ENCODE measurements at places on chromosomes 12 and 14.

DNA sequence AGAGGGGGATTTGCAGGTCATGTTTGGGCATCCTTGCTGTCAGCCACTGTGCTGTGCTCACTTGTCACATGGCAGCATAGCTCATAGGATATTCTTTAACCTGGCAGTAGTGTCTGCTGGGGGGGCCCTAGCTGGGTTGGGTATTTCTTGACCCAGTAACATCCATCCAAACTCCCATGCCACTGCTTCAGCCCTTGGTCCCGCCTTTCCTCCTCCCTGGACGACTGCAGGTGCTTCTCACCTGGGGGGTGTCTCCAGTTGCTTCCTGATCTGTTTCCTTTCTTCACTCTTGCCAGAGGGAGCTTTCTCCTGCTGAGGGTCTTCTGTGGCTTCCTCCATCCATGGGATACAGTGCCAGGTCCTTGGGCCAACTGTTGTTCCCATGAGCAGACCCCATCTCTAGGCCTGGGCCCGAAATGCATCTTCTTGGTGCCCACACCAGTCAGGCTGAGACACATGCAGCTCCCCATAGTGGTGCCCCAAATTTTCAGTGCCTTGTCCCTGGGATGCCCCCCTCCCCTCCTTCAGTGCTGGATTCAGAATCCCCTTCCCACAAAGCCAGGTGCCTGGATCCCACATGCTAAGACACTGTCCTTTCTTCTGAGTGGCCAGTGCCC, 20.5 kb downstream of the C14orf132 start:
- no peak for DNase-seq

DNA sequence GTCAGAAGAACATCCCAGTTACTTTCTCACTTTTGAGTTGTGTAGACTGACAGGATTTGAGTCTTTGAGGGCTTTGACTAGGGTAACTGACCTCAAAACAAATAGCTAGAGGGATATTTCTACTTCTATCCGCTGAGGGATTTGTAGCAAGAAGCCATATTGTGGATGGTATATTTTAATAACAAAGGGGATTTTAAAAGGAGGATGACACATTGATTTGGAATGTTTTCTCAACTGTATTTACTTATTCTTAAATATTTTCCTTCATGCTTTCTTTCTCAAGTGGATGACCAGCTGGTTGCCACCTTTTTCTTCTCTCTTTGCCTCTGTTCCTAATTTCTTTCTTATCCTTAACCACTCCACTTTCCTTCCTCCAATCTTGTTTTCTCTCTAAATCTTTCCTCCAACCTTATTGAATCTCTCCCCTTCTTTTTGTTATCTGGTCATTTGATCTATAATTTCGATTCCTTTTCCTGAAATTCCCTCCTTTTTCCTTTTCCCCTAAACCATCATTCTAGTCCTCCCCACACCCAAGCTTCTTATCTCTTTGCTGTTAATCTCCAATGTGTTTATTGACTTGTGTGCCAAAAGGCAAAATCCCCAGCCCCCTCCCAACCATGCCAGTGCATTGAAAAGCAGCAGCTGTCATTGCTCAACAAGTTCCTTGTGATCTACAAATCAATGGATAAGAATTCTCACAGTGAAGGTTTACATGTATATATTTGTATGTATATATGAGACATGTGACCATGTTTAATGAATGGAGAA, 411.6 kb downstream of the RAD51B start:
- DNase-seq, result no peak

DNA sequence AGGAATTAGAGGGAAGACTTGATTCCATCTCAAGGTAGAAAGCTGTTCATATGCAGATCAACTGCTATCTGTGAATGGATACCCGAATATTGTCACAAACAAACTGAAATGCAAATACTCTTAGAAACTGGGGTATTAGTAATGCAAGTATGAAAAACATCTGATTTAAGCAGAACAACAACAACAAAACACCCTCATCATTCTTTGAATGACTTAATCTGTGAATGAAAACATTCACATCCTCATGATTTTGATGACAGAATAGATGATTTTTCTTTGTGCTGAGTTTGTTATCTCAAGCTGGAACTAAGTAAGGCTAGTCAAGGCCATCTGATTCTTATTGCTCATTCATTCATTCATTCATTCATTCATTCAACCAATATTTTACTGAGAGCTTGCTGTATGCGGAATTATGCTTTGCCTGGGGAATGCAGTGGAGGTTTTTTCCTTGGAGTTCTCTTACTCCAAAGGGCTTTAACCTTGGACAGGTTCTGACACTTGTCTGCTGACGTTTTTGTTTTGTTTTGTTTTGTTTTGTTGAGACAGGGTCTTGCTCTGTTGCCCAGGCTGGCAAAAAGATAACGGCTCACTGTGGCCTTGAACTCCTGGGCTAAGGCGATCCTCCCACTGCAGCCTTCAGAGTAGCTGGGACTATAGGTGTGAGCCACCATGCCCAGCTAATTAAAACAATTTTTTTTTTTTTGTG, 23.3 kb downstream of the OR10G3 start:
- DNase-seq, result no peak

DNA sequence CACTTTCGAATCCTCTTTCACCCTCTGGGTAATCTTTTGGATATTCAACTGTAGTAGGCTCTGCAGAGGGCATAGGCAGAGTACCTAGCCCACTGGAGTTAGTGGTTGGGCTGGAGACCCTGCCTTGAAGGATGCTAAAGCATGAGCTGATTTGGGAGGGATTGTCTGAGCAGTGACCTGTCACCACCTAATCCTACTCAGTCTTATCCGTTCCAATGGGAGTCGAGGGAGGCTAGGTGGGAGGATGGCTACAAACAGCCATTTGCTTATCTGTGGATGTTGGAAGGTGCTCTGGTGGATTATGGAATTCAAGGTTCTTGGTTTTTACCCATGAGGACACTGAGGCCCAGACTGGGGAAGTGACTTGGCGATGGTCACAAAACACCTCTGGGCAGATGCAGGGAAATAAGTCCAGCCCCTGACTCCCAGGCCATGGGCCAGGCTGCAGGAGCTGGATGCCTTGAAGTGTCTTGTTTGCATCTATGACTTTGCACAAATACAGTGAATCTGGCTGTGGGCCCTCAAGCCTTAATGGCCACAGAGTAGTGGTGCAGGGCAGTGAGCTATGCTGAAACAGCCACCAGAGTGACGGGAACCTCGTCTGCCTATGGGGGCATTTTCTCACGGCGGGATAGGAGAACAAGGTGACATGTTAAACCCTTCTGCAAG, 3.7 kb downstream of the KMT5A start:
- no peak for DNase-seq

- no peak for DNase-seq
These were observed 18.5 kb upstream of the ALDH2 start for GRCh38 chr12:111748151-111748672.

GRCh38 chr12:16002880-16003279, 91.7 kb downstream of the DERA start:
- DNase-seq, result no peak

- DNase-seq, result peak; percentile 82
These were observed 202.5 kb upstream of the DDHD1 start for GRCh38 chr14:53355581-53356112.

- DNase-seq, result no peak
These were observed 109.4 kb downstream of the ARF6 start for GRCh38 chr14:50001999-50002925.
